ENCODE measurements at places on chromosomes 4 and X. TPM values are rescaled to one million over a fixed set of nuclear protein-coding genes. Genes with fewer than 3 reads are reported as not detected.

GRCh38 chr4:128510850-128511249 is 223.2 kb upstream of the PGRMC2 start:
- no peaks in the 10 kb centered on the region for H3K36me3 ChIP-seq
- no peak for DNase-seq
- no peak overlapping the region for H3K27ac ChIP-seq
- no peak overlapping the region for H3K4me3 ChIP-seq
- peaks cover 4% of the 10 kb centered on the region for H3K4me1 ChIP-seq

DNA sequence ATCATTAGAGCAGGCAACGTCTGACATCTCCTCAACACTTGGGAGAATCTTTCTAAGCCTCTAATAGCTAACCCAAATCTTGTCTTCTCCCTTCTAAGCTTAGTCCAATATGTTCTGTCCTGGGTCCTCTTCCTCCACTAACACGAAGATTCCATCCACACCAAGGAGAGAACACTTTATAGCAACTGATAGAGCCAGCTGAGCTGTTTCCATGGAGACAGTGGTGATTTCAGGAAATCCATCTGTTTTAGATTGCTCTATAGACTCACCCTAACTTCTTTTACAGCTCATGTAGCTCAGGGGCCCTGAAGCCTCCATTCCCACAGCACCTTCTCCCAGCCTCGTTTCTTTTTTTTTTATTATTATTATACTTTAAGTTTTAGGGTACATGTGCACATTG is 37.4 kb downstream of the SCD5 start:
- H3K4me1 ChIP-seq: no peaks in the 10 kb centered on the region
- H3K27ac ChIP-seq: no peak overlapping the region
- H3K4me3 ChIP-seq: no peak overlapping the region
- no peak for DNase-seq

DNA sequence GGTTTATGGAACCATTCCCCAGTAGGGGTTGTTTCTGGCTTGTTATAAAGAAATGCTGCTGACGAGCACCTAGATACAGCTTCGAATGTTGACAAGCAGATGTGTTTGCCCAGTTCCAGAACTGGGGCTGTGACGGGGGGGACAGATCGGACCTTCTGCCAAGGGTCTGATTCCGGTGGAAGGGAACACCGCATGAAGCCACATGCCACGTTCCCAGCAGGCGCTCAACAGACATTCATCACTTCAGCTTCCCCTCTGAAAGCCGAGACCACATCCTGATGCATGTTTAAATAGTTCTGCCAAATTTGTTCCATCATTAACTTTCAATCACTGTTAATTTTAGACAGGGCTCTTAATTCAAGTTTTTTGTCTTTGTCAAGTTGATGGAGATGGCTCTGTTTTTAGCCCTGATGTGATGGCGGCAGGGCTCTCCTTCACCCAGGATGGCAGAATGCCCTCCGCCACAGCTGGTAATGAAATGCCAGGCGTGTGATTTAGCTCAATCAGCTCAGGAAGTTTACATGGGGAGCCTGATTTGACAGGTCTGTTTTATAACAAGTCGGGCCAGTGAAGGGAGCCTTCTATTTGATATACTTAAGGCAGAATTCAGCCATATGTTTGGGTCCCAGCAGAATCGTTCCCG is 57.4 kb downstream of the PSAPL1 start:
- H3K4me1 ChIP-seq: no peaks in the 10 kb centered on the region
- H3K27me3 ChIP-seq: no peaks in the 10 kb centered on the region
- no peaks in the 10 kb centered on the region for H3K36me3 ChIP-seq
- no peak for DNase-seq

DNA sequence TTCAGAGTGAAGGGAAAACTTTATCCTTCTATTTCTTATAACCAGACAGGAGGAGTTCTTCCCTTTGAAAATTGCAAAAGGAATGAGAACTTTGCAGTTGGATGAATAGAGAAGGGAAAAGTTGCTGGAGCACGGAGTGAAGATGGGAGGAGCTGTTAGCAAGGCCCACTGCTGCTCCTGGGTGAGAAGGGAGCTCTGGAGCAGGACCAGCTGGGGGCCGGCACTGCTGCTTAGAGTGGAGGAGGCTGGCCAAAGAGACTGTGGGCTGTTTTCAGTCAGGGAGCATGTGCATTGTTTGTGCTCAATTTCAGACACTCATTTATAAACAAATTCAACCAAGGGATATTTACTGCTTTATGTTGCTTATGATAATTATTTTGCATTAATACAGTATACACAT is 164.2 kb downstream of the STIM2 start:
- H3K36me3 ChIP-seq: peaks cover 18% of the 10 kb centered on the region
- DNase-seq: no peak
- H3K27me3 ChIP-seq: no peaks in the 10 kb centered on the region

DNA sequence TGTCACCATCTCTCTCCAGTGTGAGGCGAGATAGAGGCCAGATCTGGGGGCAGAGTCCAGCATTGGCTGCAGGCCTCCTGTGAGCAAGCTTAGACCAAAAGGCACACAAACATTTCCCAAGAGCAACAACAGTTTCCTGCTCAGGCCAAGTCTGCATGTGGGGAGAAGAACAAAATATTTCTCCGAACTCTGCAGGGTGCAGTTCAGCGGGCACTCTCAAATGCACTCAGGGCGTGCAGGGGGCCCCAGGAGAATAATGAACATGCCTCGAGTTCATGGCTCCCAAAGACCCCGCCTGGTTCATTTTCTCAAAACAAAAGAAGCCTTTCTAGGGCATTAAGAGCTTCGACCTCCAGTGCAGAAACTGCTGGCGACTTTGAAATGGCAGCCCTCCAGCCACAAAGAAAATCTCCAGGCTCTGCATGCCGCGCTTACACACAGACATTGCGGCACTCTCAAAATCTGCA is 57.8 kb upstream of the HELT start:
- DNase-seq: no peak
- no peak overlapping the region for H3K4me3 ChIP-seq
- no peaks in the 10 kb centered on the region for H3K27me3 ChIP-seq

SPANXB1 gene
- not detected for total RNA-seq

SPP1 gene
- total RNA-seq: 30.4 TPM

S100G gene
- total RNA-seq: not detected

RPA4 gene
- 2.8 TPM for total RNA-seq

MAGEC3 gene
- not detected for total RNA-seq

ADAMTS3 gene
- 1.3 TPM for total RNA-seq

GPR143 gene
- not detected for total RNA-seq

AMBN gene
- not detected for total RNA-seq
